ENCODE measurements at places on chromosomes 6 and 20.

DNA sequence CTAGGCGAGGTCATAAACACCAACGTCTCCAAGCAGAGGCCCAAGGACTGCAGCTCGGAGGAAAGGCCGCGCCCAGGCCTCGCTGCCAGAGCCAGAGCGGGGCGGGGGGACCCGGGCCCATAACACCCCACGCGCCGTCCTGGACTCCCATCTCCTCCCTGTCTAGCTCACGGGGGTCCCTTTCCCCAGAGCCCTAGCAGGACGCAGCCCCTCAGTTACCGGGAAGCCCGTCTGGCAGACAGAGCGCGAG, 44.9 kb downstream of the MDFI start:
- DNase-seq, result no peak

GRCh38 chr20:62580052-62580451, 62.3 kb upstream of the SLCO4A1 start:
- DNase-seq, result no peak

- no peak for DNase-seq
Measured at GRCh38 chr6:148244217-148244935, 98.3 kb upstream of the SASH1 start.

DNA sequence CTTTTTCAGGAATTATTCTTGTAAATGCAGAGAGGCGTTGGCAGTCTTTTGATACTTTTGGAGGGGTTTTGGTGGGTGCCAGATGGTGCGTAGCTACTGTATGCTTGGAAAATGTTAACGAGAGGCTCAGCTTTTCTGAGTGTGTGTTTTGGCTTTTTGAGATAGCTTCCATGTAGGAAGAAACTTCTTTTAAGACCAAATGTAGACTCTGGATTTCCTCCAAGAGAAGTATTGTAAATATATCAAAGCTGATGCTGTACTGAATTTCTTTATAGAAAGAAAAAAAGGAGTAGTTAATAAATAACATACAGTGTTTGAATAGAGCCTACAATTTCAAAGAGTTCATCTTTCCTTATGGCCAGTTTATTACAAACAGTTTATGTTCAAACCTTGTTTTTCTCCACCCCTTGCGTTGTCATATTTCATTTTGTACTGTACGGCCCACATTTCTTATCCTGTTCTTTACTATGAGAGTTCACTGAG, 16.7 kb downstream of the TIAM2 start:
- no peak for DNase-seq

- no peak for DNase-seq
Measured at GRCh38 chr20:62217913-62218773, 1.9 kb downstream of the HRH3 start.

- DNase-seq, result peak; percentile 85
Measured at GRCh38 chr6:82408952-82409431, 45.4 kb downstream of the TPBG start.

DNA sequence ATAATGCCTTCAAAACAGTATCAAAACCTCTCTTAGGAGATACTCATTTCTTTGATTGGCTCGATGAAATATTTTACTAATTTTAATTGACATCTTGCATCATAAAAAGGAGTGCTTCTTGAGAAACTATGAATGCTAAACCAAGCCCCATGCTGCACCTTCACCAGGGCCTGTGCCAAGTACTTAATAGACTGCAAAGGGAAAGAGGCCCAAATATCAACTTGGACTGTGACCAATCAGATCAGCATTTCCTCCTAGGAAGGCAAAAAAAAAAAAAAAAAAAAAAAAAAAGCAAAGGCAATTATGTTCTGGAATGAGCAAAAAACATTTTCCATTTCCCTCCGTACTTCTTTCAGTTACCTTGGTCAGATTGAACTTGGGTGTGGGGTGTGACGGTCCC, 253.0 kb upstream of the SOX4 start:
- DNase-seq, result no peak

DNA sequence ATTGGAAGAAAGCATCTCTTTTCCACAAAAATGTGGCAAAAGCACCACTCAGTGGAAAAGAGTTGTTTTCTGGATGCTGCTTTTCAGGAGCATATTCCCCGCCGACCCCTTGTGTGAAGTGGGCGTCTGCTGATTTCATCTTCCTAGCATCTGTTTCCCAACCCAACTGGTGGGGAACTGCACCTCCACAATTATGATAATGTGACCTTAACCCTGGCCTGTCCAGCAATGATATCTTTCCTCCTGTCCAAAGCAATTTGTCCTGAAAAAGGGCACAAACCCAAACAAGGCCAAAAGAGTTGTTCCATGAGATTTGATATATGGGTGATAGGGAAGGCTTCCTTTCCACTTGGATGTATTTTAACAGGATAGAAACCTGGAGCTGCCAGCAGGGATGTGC, 7.3 kb upstream of the SMIM8 start:
- DNase-seq, result no peak

GRCh38 chr6:42046464-42047212, 3.7 kb upstream of the TAF8 start:
- no peak for DNase-seq

DNA sequence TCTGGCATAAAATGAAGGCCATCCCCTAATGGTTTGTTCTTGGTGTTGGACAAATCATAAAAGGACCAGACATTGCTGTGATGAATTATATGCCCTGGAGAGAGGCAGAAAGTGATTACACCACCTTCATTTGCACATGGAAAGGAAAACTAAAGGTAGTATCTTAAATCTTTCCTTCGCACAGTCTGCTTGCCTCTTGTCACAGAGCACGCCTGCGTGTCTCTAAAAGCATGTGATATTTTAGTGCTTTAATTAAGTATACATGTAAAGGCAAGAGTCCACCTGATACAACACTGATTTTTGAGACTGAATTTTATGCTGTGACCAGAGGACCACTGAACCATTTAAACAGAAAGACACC, 28.8 kb upstream of the PLAGL1 start:
- DNase-seq, result no peak

GRCh38 chr6:39961178-39961577, 26.9 kb upstream of the MOCS1 start:
- no peak for DNase-seq

DNA sequence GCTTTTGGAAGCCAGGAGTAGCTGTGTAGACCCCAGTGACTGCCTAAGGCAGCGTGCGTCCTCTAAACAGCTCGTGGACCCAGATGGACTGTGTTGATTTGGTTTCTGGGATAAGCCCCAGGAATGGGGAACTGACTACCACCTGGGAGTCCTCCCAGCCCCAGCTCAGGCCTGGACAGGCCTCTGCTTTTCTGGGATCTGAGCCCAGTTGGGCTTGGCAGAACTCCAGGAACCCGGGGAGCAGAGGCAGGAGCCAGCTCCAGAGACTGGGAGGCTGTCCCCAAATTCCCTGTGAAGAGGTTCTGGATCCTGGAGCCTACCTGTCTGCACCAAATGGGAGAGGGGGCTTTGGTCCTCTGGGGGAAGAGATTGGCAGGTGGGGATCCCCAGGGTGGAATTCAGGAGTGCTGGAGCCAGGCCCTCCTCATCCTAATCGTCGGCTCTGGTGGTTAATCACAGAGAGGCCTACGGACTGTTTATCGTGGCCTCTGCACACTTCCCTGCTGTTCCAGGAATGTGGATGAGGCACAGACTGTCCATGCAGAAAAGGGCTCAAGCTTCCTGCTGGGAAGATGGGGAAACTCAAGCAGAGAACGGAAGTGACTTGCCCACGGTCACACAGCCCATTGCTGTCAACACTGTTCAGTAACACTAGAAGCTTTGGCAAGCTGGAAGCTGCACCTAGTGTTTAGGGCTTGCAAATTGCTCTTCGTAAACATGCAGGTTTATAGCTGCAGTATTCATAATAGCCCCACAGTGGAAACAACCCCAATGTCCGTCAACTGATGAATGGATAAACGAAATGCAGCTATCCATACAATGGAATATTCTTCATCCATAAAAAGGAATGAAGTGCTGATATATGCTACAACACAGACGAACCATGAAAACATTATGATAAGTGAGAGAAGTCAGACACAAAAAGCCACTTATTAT, 100.6 kb downstream of the KCNB1 start:
- peak; percentile 55 for DNase-seq

DNA sequence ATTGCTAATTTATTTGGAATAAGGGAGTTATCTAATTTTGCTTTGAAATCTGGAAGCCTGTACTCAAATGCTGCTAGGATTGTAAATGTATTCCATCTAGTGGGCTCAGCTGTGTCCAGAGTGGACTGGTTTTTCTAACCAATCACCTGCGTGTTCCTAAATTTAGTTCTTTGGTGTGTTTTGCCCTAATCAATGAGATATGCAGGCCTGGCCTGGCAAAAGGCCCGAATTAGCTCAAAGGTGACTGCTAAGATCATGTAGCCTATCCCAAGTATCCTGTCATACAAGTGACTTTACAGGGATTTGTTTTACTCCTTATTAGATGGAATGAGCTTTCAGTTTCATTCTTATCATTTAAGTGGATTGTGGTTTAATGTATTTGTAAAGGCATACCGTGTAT, 51.3 kb upstream of the ARMC2 start:
- DNase-seq, result no peak

DNA sequence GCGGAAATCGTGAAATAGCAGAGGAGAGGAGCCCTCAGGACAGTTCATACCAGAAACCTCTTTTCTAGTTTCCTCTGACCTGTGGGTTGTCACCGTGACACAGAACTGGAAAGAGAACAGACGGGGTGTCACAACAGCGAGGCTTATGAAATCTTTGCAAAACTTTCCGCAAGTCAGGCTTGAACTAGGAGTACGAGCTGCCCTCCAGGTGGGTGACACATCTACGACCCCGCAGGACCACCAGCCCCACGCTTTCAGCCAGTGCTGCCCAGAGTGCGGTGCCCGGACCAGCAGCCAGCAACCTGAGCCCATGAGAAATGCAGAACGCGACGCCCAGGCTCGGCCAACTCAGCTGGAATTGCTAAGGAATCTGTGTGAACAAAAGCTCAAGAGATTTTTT, 30.8 kb downstream of the WRNIP1 start:
- DNase-seq, result no peak

- DNase-seq, result no peak
Measured at GRCh38 chr6:166194914-166195859, 27.5 kb upstream of the TBXT start.

DNA sequence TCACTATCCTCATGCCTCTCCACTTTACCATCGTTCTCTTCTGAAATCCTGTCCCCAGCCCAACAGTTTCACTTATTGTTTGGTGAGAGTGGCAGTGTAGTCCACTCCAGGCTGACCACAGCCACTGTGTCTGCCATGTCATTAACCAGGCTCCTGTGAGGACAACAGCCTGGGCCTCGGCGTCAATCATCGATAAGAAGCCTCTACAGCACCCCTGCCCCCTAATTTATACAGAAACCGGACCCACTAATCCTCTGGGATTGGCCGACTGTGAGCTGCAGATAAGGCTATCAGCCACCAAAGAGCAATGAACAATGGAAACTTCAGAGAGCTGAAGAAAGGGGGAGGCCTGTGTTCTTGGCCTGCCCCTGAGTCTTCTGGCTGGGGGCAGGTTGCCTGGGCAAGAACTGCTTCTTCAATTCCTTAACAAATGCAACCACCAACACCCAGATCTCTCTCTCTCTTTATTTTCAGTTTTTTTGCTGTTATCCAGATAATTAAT, 3.4 kb downstream of the EGFL8 start:
- DNase-seq, result no peak

DNA sequence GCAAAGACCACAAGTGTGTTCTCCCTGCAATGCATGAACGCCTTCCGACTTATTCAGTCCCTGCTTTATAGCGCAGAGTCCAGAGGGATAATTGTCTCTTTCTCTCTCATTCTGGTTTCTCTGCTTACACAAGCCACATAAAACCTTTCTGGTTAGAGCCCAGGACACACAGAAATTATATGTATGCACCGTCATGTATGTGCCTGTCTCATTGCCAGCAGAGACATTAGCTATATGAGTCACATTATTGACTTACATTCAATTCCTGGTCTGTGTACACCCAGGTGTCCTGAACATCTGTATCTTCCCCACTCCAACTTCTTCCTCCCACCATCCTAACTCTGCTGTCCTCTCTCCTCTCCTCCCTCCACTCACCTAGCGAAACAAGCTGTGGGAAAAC, 44.0 kb downstream of the LRFN2 start:
- peak; percentile 36 for DNase-seq

- DNase-seq, result no peak
Measured at GRCh38 chr6:30513451-30513850, 24.1 kb downstream of the HLA-E start.

DNA sequence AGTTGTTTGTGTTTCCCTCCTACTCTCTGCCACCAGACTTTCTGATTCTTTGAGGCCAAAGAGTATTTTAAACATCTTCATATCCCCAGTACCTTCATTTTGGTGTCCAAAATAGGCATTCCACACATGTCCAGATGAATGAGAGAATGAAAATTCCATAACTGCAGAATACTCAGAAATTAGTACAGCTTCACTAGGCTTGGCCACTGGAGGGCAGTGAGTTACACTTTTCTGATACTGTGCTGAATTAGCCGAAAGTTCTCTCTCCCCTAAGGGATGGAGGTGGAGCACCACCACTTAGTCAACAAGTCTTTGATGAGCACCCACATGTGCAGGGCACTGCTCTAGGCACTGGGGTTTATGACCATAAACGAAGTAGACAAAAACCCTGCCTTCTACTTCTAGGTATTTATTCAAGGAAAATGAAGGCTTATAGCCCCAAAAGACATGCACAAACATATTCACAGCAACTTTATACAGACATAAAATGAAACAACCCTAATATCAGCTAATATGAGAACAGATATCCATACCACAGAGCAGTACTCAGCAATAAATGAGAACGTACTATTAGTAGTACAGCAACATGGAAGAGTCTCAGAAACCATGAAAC, 46.1 kb upstream of the TMEM217 start:
- no peak for DNase-seq

DNA sequence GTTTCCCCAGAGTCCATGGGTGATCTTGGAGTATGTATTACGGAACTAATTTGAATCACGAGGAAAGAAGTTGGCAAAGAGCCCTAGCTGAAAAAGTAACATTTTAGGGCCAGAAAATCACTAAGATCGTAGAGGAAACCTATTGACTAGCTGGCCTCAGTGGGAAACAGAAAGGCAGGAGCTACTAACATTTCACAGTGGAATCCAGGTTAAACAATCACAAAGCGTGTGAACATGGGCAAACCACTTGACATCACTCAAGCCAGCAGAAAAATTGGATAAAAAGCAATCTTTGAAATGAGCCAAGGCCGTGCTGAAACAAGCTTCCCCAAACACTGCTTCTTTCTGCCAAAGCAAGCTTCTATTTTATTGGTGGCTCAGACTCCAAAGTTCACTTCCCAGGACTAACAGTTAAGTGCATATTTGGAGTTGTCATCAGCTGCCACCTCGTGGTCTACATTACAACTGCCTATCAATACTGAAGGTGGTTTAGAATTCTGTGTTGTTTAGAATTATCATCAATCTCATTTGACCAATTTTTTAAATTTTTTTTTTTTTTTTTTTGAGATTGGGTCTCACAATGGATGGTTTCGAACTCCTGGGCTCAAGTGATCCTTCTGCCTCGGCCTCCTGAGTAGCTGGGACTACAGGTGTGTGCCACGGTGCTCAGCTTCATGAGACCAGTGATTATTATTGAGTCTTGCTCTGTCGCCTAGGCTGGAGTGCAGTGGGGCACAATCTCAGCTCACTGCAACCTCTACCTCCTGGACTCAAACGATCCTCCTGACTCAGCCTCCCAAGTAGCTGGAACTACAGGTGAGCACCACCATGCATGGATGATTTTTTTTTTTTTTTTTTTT, 10.6 kb downstream of the RPS10 start:
- no peak for DNase-seq

Measured in epithelial cell of prostate (primary cell).